Temporal lobe (tissue), 4 donors: ENCODE measurements at places on chromosomes 5 and 9. TPM values are rescaled to one million over a fixed set of nuclear protein-coding genes. Genes with fewer than 3 reads are reported as not detected.

The GALNT12 gene
- total RNA-seq, result 3.2 TPM

The SPINK6 gene
- total RNA-seq, result not detected

The KIF24 gene
- 1.2 TPM for total RNA-seq

The TRPM6 gene
- total RNA-seq, result 0.74 TPM

The CREB3 gene
- total RNA-seq, result 23.6 TPM

The NRARP gene
- total RNA-seq, result 2.7 TPM

The ADAMTS19 gene
- total RNA-seq, result 2.2 TPM

The FBXO4 gene
- 15.2 TPM for total RNA-seq

The COL27A1 gene
- total RNA-seq, result 1.5 TPM

The ANXA1 gene
- 20.4 TPM for total RNA-seq

The TYRP1 gene
- total RNA-seq, result 0.49 TPM

The GALT gene
- 16.5 TPM for total RNA-seq

The IFNA8 gene
- total RNA-seq, result not detected

The SAXO1 gene
- under 0.01 TPM for total RNA-seq

The ZNF474 gene
- 0.98 TPM for total RNA-seq

The ITK gene
- total RNA-seq, result not detected

The SEPTIN8 gene
- total RNA-seq, result 27.3 TPM

The SLC6A19 gene
- total RNA-seq, result under 0.01 TPM
